ENCODE measurements at places on chromosomes 4 and X.

DNA sequence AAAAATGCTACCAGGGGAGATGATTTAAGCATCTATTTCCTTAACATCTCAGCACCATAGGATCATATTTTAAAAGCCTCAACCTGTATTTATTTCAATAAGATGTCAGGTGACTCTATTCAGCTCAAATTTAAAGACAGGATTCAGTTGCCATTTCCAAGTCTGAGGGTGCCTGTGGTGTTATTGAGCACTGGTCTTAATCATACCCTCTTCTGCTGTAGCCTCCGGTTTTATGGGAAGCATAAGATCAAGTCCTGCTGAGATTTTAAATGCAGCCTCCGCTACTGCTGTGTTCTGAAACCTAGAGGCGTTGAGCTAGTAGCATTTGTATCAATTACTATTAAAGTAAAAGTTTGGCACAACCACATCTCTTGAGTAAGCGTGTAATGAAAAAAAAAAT, 185.7 kb upstream of the NWD2 start:
- no peak for DNase-seq

GRCh38 chrX:8907688-8908087, 106.5 kb upstream of the FAM9A start:
- DNase-seq, result no peak

- no peak for DNase-seq
Measured at GRCh38 chr4:172547724-172548123, 620.9 kb upstream of the GALNT7 start.

DNA sequence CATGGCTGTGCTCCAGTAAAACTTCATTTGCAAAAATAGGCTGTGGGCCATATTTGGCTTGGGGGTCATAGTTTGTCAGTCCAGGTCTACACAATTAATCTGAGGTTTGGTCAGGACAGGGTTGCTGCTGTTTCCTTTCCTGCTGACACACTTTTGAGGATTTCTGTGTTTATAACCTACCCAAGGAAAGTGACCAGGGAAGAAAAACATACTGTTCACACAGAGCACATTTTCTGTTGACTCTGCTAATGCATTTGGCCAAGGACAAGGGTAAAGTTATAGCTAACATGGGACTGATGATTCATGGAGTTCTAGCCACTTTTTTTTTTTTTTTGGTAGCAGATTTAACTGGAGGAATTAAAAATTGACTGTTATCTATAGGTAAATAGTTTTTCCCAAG, 43.9 kb upstream of the GEMIN8 start:
- no peak for DNase-seq

DNA sequence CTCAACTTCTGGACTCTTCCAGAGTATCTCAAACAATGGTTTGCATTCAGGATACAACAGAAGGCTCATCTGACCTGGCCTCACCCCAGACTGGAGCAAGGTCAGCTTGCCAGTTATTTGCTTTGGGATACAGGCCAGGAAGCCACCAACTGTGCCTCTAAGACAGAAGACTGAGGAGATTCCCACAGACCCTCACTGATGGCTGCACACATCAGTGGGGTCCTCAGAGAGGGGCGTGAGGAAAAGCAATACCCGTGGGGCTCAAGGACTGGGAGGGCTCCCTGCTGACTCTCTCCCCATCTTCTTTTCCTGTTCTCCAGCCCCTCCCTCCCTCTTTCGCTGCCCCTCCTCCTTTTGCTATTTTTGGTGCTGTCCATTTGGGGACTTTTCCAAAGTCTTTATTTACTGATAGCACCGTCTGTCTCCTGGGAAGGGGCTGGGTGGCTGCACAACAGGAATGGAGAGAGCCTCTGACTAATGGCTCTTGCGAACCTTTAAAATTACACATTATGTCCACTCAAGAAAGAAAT, 23.2 kb downstream of the RELL1 start:
- no peak for DNase-seq

- no peak for DNase-seq
Measured at GRCh38 chr4:139759097-139759496, 93.5 kb downstream of the MGST2 start.

- peak; percentile 49 for DNase-seq
Measured at GRCh38 chr4:173171987-173172386, 3.4 kb downstream of the GALNT7 start.

GRCh38 chr4:73396993-73397972, 6.8 kb upstream of the ALB start:
- no peak for DNase-seq

- no peak for DNase-seq
Measured at GRCh38 chrX:101410461-101410860, 2.4 kb downstream of the HNRNPH2 start.

DNA sequence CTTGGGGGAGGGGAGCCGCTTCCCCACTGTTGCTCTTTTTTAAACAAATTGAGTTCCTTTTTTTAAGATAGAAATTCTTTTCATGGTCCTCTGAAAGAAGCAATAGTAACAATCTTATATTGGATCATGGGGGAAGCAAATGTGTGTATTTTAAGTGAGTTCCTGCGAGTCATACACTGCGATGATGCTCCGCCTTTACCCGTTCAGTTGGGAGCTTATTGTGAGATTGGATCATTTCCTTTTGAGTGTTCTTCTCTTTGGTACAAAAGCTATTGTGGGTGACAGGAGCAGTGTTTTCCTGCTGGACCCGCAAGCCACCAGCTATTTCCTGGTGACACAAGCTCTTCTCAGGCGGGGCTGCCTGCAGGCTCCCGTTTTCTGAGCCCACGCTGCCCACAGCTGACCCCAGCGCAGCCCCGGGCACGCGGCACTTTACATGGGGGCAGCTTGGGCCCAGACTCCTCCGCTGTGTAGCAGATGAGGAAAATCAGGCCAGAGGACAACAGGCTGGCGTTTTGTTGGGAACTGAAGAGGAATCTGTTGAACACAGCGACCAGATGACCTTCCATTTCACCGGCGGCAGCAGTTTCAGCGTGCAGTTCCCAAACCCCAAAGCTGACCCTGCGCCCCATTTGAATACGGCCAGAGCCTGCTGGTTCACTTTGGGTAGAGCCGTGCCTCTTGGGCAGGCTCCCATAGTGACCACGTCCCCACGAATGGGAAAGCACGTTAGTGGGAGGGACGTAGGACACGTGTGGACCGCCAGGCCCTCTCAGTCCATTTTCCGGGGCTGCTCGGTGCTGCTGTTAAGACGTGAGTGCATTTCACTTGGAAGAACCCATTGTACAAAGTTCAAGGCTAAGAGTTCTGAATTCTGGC, 12.2 kb downstream of the TADA2B start:
- no peak for DNase-seq

- no peak for DNase-seq
Measured at GRCh38 chr4:13088726-13089658, 395.1 kb downstream of the RAB28 start.

- no peak for DNase-seq
Measured at GRCh38 chr4:116215622-116216021, 869.8 kb downstream of the TRAM1L1 start.

DNA sequence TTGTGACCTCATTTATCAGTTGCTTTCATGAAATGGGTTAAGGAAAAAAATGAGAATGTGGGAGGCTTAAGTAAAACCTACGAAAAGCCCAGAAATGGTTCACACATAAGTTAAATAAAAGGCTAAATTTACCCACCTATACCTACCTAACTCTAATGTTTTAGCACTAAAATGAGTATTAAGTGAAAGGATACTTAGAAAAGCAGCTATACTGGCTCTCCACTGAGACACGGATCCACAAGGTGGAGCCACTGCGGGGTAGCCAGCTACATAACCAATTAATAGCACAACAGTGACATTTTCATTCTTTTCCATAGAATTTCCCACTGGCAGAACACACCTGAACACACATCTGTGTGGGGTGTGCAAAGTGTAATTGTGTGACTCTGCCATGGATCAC, 101.9 kb downstream of the MAML3 start:
- peak; percentile 65 for DNase-seq

- peak; percentile 40 for DNase-seq
Measured at GRCh38 chr4:147096667-147097604, 151.3 kb upstream of the TTC29 start.

DNA sequence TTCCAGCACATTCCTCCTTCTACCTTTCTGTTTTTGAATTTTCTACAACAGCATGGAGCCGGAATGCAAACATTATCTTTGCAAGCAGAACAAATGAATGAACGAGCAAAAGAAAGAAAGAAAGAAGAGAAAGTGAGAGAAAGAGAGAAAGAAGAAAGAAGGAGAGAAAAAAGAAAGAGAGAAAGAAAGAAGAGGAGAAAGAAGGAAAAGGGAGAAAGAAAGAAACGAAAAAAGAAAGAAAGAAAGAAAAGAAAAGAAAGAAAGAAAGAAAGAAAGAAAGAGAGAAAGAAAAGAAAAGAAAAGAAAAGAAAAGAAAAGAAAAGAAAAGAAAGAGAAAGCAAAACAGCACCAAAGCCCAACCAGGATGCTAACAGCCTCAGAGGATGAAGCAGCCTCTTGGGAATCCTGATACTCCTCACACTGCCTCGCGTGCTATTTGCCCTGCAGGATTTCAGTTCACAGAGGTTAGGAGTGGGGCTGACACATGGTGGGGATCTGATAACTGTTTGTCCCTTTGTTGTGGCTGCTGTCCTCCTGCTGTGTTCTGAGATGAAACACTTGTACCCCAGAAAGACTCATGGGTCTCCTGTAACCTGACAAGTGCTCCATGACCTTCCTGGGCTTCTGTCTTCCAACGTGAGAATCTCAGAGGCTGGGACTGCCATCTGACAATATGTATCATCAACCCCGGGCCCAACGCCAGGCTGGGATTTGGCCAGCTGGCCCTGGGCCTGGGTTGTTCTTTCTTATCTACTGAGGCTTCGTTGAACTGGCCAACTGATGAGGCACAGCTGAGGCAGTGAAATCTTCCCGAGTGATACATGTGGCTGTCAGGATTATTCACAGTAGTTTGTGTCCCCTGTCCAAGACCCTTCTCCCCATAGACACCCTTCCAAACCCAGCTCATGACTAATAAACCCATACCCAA, 61.0 kb downstream of the SEPSECS start:
- no peak for DNase-seq

GRCh38 chrX:152886716-152887115, 11.2 kb upstream of the ZNF185 start:
- DNase-seq, result no peak

- no peak for DNase-seq
Measured at GRCh38 chrX:6225911-6226595, 2.6 kb downstream of the NLGN4X start.

DNA sequence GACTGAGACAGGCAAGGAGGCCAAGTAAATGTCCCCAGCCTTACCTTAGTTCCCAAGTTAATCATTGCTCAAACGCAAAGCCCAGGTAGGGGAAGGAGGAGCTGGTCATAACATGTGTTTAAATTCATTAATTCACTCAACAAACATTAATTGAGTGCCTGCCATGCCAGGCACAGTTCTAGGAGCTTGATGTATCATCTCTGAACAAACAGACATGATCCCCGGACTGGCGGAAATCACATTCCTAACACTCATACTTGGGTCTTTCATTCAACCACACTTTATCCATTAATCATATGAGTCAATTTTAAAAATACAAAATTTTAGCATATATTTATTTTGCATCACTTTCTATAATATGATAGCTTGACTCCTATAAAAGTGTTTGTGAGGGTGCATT, 335.3 kb upstream of the NOCT start:
- DNase-seq, result no peak

DNA sequence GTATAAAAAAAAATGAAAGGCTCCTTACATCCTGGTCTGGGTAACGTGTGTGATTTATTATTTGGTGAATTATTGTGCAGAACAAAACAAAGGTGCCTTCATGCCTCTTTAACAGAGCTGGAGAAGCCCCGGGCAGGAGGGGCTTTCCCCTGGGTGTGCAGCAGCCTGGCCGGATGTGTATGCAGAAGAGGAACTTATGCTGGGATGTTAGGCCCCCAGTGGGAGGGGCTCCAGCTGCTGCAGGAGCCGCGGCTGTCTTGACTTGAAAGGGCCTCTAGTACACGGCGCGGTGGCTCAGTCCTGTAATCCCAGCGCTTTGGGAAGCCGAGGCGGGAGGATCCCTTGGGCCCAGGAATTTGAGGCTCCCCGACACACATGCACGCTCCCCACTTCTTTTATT, 16.0 kb downstream of the CCNQ start:
- peak; percentile 68 for DNase-seq

- DNase-seq, result no peak
Measured at GRCh38 chr4:8922481-8922880, 50.8 kb upstream of the HMX1 start.

Measured in inflammatory macrophage (primary cell).